ENCODE measurements at places on chromosomes 7 and 10. TPM values are rescaled to one million over a fixed set of nuclear protein-coding genes. Genes with fewer than 3 reads are reported as not detected.
A peak's percentile ranks its signal among the peaks of the same experiment; 100 is the strongest.

The ORAI2 gene
- total RNA-seq = 37.0 TPM

The MEOX2 gene
- total RNA-seq = not detected

DNA sequence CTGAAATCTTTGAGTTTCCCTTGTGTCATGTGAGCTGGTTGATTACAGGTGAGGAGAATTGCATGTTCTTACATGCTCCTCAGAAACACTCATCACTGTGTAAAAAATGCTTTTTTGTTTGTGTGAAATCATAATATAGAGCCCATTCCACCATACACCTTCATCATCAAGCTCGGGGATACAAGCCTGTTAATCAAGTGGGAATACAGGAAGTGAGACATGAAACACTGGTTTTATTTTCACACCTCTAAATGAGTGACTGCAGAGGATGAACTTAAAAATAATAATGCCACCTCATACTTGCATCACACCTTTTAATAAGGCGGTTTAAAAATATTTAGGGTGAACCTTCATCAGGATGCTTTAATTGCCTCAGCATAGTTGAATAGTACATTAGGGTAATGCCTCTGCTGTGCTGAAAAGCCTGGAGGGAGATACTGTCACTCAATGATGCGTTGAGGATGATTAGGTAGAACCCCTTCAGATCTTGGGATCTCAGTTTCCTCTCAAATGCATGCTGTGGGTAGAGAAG, 164.6 kb downstream of the AUTS2 start:
- peaks cover 11% of the 10 kb centered on the region for H3K4me1 ChIP-seq
- no peak overlapping the region for H3K4me3 ChIP-seq
- H3K27ac ChIP-seq = no peak overlapping the region
- no peaks in the 10 kb centered on the region for H3K27me3 ChIP-seq
- no peaks in the 10 kb centered on the region for H3K36me3 ChIP-seq

- peaks cover 7% of the 10 kb centered on the region for H3K4me1 ChIP-seq
- peak overlapping the region; percentile 12 for H3K27ac ChIP-seq
- H3K4me3 ChIP-seq = peak overlapping the region; percentile 71
These were observed 752 bp upstream of the CAMK2G start for GRCh38 chr10:73875139-73875475.

DNA sequence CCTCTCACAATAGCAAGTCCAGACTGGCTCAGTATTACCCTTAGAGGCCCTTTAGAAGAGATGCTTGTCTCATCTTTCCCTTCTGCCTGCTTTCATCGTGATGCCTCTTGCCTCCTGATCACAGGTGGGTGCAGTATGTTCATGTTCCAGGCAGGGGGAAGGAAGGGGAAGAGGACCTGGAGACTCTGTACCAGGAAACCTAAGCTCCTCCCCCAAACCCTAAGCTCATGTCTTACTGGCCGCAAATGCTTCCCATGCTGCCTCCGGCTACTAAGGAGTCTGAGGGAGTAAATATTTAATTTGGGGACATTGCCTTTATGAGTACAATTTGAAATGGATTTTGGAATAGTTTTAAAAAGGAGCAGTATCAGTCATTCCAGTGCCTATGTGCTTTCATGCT, 192.6 kb downstream of the CDCA7L start:
- H3K36me3 ChIP-seq = no peaks in the 10 kb centered on the region
- DNase-seq = no peak
- H3K4me1 ChIP-seq = no peaks in the 10 kb centered on the region
- no peak overlapping the region for H3K27ac ChIP-seq

GRCh38 chr10:95247200-95247880, 43.5 kb downstream of the PDLIM1 start:
- H3K27me3 ChIP-seq = peaks cover 18% of the 10 kb centered on the region
- DNase-seq = no peak
- H3K4me1 ChIP-seq = no peaks in the 10 kb centered on the region

GRCh38 chr10:14971867-14972448, 12.8 kb downstream of the MEIG1 start:
- no peaks in the 10 kb centered on the region for H3K36me3 ChIP-seq
- no peaks in the 10 kb centered on the region for H3K4me1 ChIP-seq
- no peaks in the 10 kb centered on the region for H3K27me3 ChIP-seq
- DNase-seq = peak; percentile 46
- no peak overlapping the region for H3K27ac ChIP-seq
- H3K4me3 ChIP-seq = no peak overlapping the region

- H3K27ac ChIP-seq = peak overlapping the region; percentile 63
- H3K4me1 ChIP-seq = peaks cover 30% of the 10 kb centered on the region
- no peak for DNase-seq
- no peak overlapping the region for H3K4me3 ChIP-seq
- peaks cover 57% of the 10 kb centered on the region for H3K36me3 ChIP-seq
These were observed 35.0 kb downstream of the DNAJC12 start for GRCh38 chr10:67802767-67803538.

- H3K4me1 ChIP-seq = peaks cover 8% of the 10 kb centered on the region
- no peak overlapping the region for H3K4me3 ChIP-seq
- H3K27me3 ChIP-seq = no peaks in the 10 kb centered on the region
- no peak overlapping the region for H3K27ac ChIP-seq
These were observed 14.1 kb downstream of the CFAP46 start for GRCh38 chr10:132928261-132928660.

DNA sequence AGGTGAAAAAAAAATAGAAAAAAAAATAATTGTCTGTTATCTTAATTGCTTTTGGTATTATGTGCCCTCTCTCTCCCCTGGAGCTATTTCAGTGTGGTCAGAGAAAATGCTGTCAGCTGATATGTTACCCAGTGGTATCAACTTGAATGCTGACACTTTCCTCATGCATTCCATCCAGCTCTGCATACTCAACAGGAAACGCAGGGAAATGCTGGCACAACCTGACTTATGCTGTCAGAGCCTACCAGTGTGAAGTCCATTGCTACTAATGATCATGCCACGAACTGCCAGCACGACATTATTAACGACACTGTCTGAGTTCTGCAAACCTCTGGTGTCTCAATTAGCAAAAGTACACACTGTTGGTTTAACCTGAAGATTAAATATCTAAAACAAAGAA, 182.8 kb downstream of the ZWINT start:
- no peak overlapping the region for H3K27ac ChIP-seq
- no peaks in the 10 kb centered on the region for H3K36me3 ChIP-seq
- DNase-seq = no peak
- H3K27me3 ChIP-seq = no peaks in the 10 kb centered on the region
- no peaks in the 10 kb centered on the region for H3K4me1 ChIP-seq
- H3K4me3 ChIP-seq = no peak overlapping the region

The MMP21 gene
- total RNA-seq = not detected

GRCh38 chr10:66472156-66472555, 453.7 kb upstream of the LRRTM3 start:
- no peaks in the 10 kb centered on the region for H3K36me3 ChIP-seq
- H3K27ac ChIP-seq = no peak overlapping the region
- no peaks in the 10 kb centered on the region for H3K4me1 ChIP-seq
- no peak for DNase-seq
- no peaks in the 10 kb centered on the region for H3K27me3 ChIP-seq

The FAM13C gene
- total RNA-seq = 18.5 TPM

- H3K27me3 ChIP-seq = no peaks in the 10 kb centered on the region
- no peak for DNase-seq
- no peaks in the 10 kb centered on the region for H3K4me1 ChIP-seq
These were observed 493.4 kb downstream of the SEMA3D start for GRCh38 chr7:84693483-84693882.

- H3K27ac ChIP-seq = peak overlapping the region; percentile 91
- peaks cover 55% of the 10 kb centered on the region for H3K36me3 ChIP-seq
- H3K27me3 ChIP-seq = no peaks in the 10 kb centered on the region
- peak overlapping the region; percentile 79 for H3K4me3 ChIP-seq
These were observed 2.6 kb downstream of the PGAM1 start for GRCh38 chr10:97428572-97428981.

The PTF1A gene
- total RNA-seq = not detected

GRCh38 chr10:100997360-100998182, 2.0 kb upstream of the LZTS2 start:
- H3K4me1 ChIP-seq = peaks cover 44% of the 10 kb centered on the region
- H3K27ac ChIP-seq = peak overlapping the region; percentile 98
- H3K4me3 ChIP-seq = peak overlapping the region; percentile 88
- H3K36me3 ChIP-seq = peaks cover 10% of the 10 kb centered on the region
- no peaks in the 10 kb centered on the region for H3K27me3 ChIP-seq

The MSMB gene
- not detected for total RNA-seq

The HMX3 gene
- 0.26 TPM for total RNA-seq

The SVIL gene
- total RNA-seq = 28.0 TPM

DNA sequence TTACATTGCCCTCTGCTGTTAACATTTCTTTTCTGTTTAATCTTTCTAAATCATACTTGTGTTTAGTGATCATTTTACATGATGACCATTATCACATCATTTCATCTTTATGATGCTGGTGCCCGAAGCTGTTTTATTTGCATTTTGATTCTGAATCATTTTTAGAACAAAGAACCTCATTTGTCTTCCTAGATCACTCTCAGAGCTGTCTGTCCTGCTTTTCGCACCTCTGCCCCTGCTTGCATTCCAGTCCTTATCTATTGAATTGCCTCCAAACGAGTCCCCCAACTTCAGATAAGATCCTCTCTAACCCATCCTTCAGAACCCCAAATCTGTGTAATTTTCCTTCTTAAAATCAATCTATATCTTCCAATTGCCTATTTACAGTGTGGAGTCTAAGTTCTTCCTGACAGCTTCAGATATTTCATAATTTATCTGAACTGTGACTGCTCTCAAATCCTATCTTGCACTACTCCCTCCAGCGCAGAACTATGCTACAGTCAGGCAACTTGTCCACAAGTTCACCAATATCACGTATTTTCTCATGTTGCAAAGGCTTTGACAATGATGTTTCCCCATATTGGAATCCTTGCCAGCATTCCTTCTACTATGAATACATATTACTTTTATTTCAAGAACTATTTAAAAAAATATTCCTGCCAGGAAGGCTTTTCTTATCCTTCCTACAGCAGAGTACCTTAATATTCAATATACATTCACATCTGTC, 346.5 kb upstream of the CACNA2D1 start:
- H3K36me3 ChIP-seq = no peaks in the 10 kb centered on the region
- H3K27me3 ChIP-seq = peaks cover 22% of the 10 kb centered on the region
- no peak for DNase-seq
- H3K4me3 ChIP-seq = no peak overlapping the region
- H3K4me1 ChIP-seq = no peaks in the 10 kb centered on the region
- H3K27ac ChIP-seq = no peak overlapping the region

Data from A673 (cell line).